ENCODE measurements at places on chromosomes 4 and X.

DNA sequence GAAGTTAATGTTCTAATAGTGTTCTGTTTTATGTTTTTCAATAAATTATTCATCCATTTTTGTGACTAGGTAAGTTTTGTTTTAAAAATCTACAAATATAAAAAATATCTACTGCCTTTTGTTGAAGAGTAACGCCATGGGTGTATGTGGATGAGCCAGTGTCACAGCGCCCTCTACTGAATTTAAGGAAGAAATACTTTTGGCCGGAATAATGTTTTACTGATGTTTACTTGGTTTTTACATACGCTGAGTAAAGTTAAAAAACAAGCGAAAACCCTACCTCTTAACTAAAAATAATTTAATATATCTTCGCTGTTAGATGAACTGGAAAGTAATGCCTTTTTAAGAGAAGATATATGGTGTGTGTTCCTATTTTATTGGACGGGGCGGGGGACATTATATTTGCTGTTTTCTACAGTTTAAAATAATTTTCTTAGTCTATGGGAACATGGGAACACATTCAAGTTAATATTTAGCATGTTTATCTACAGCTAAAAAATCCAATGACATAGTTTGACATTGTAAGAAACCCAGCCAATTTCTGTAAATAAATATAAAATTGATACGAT lies 86.1 kb downstream of the CPE start:
- DNase-seq: peak; percentile 9

GRCh38 chr4:1524761-1525160 lies 118.5 kb upstream of the NKX1-1 start:
- DNase-seq: no peak

- DNase-seq: no peak
These were observed 40.0 kb downstream of the DHX15 start for GRCh38 chr4:24544208-24544988.

GRCh38 chrX:41005445-41005992 lies 79.7 kb upstream of the USP9X start:
- DNase-seq: no peak

DNA sequence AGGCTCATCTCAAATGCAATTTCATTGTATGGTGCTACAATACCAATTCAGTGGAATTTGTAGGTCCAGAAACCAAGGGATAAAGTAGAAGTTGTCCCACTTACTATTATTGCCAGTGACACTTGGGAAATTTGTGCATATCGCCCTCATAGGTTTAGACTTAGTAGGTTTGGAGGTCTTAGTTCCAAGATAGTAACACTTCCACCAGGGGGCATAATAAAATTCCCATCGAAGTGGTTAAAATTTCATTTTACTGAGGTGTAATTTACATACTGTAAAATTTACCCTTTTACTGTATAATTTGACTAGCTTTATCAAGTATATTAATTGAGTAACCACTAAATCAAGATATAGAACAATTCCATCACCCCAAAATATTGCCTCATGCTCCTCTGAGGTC lies 174.6 kb downstream of the INPP4B start:
- DNase-seq: no peak

DNA sequence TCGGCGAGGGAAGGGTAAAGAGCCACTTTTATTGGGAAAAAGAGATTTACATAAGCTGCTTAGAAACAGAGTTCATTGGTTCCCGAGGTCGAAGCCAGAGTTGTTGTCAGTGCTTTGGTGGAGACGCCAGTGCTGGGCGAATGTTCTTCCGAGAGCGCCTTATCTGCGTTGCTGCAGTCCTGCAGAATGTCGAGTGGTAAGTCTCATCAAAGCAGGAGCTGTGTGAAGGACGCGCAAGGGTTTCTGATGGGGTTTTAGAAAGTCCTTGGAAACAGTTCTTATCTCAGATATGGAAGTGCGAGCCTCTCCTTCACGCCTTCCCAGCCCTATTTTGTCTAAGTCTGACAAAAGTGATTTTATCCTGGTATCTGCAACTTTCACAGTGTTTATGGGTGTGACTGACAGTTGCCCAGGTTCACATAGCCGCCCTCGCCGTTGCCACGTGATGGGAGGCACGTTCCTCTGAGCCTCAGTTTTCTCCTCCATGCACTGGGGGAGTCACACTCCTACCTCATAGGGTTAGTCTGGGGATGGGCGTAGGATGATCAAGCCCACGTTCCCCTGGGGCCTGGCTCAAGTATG lies 47.3 kb upstream of the NSG1 start:
- DNase-seq: no peak

DNA sequence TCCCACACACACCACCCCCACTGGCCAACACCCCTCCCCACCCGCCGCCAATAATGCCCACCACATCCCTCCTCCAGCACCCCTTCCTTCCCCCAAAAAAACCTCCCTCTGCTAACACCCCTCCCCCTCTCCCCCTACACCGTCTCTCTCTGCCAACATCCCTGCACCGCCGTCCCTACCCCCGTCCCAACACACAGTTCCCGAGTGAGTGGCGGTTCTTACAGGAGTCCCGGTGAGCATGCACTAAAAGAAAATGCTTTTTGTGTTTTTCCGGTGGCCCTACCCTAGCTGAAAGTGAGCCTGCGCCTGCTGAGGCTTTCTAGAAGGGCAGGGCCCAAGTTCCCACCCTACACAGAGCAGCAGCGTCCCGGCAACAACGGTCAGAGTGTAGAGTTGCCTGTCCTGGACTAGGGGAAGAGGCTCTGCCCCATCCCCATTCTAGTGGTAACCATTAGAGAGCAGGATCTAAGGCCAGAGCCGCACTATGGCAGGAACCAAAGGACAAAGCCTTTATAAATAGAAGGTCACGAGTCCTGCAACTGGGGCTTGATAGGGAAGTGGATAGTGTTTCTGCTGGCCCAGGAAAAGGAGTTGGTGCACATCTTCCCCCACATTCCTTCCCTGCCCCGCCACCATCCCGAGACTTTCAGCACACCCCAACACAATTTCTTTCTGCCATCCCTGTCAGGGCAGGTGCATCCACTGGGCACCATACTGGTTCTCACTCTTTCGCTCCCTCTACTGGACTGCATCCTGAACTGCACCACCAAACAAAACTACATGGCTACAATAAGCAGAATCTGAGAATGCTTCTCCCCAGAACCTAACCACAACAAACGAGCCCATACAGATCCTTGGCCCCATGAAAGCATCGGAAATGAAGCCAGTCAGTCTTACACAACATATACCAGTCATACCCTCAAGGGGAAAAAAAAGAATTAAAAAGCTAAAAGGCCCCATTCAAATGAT lies 78.1 kb upstream of the PAGE3 start:
- DNase-seq: no peak

DNA sequence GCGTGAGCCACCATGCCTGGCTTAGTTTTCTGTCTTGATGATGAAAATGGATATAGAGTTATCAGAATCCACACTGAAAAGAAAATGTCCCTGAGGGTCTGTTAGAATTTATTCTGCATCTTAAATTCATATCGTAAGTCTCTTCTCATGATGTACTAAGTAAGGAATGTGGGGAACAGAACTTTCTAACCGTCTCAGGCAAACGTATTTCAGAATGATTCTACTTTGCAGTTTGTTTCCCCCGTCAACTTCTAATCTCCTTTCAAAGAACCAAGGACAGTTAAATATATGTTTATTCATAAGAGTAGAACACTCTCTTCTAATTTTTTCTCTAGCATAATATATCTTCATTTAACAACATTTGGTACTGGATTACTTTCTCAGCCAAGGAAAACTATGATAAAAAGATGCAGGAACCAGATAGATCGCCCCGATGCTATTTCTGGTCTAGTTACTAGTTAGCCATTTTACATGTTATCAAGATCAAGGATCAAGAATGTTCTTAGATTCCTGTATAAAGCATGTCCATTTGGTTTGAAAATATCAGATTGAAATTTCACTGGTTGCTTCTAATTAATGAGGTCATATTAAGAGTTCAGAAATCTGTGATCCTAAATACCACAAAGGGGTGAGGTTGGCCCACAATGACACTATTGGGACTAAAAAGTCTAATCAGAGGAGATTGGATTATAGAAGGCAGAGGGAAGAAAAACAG lies 49.5 kb downstream of the METTL14 start:
- DNase-seq: no peak

- DNase-seq: no peak
These were observed 669 bp downstream of the IRF2 start for GRCh38 chr4:184473499-184474262.

- DNase-seq: no peak
These were observed 412.2 kb downstream of the PPP3CA start for GRCh38 chr4:100935090-100935489.
